Left ventricle myocardium superior (tissue), 1 donor: ENCODE measurements at places on chromosomes 3 and 15. TPM values are rescaled to one million over a fixed set of nuclear protein-coding genes. Genes with fewer than 3 reads are reported as not detected.
A peak's percentile ranks its signal among the peaks of the same experiment; 100 is the strongest.

GRCh38 chr15:75230016-75230343 lies 28.2 kb upstream of the GOLGA6C start:
- DNase-seq, result no peak

GRCh38 chr3:42961633-42962032 lies 17.5 kb upstream of the GASK1A start:
- DNase-seq, result no peak

DNA sequence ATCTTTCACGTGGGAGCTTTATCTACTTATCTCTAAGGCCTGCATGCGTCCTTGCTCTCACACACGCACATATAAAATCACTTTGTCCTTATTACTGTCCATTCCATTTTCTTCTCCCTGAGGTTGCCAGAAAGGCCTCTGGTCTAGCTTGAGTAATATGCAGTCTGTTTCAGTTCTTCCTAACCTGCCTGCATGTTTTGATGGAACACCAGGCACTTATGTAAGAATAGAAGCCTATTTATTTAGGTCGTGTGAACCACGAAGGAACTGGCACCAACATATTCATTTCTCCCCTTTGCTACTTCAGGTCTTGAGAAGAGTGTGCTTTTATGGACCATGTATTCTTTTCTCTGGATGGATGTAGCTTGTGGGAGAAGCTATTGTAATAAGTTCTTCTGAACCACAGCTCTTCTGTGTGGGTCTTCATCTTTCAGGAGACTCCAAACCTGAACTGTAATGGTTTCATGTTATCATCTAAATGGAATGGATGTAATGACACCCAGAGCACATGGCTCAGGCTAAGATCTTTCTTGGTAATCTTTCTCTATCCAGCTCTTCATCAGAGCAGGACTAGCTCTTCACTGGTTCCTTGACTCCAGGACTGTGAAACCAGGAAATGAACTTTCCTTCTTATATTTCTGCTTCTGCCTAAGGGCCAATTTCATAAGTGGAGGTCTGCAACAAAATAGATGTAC lies 53.8 kb downstream of the UBE2E2 start:
- DNase-seq, result no peak

DNA sequence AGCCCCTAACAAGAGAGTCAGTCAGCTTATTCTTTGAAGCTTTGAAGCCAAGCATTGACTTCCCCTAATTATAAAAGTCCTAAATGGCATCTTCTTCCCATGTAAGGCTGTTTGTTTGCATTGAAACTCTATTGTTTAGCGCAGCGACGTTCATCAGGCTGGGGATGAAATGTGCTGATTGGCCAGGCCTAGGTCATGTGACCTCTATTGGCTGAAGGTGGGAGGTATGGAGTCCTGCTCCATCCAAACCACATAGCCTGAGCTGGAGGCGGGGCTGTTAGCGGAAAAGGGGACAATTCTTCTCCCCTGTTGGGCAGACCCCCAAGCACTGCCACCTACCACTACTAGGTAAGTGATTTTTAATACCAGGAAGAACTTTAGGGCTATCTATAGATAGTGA lies 145.3 kb upstream of the PRR23C start:
- no peak for DNase-seq

DNA sequence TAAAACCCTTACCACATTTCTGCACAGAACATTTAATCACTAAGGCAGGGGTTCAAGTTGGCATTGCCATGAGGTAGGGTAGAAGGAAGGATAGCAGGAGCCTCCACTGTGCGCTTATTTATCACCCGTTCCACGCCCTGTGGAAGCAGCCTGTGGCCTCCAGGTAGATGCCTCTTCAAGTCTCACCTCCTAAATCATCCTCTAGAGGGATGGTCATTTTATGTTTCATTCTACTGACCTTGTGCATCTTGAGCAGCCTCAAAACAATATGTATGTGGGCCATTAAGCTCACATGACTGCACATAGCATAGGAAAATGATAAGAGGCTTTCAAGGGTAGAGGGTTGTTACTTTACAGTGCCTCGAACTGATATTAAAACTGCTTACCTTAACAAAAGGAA lies 546.2 kb downstream of the GRM7 start:
- DNase-seq, result no peak

DNA sequence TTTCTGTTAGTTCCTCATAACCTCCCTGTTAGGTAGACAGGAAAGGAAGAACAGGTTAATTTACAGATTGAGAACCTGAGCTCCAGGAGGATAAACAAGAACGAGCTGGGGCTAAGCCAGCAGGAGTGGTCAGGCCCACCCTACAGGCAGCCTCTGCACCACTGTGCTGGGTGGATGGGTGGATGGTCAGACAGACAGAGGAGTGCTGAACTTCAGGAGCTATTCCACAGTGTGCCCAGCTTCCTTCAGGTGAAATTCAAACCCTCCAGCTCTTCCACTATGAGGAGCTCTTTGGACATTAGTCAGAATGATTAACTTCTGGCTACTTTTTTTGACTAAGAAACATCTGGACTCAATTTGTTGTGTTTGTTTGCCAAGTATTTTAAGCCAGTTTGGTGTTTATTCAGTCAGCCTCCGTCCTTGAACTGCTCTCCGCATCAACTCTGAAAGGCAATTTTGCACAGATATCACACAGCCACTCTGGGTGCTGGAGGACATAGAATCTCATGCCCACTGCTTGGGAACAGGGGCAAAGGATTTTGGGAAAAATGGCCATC lies 361.9 kb downstream of the CLSTN2 start:
- DNase-seq, result no peak

DNA sequence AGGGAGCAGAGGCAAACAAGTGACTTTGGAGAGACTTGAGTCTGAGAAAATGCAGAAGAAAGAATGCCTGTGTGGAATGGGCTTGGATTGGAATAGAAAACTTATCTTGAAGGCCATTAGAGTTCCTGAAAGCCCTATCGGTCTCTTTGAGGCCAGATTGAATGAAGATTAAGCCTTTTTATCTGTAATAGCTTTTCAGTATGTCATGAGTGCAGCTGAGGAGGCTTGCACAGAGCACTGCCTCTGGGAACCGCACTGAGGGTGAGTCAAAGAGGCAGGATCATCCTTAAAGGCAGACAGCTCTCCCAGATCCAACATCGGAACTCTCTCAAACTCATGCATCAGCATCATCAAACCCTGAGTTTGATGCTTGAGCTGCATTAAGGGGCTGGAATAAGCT lies 515.2 kb downstream of the NTRK3 start:
- no peak for DNase-seq

GRCh38 chr3:178129109-178129508 lies 407.1 kb upstream of the KCNMB2 start:
- DNase-seq, result no peak

DNA sequence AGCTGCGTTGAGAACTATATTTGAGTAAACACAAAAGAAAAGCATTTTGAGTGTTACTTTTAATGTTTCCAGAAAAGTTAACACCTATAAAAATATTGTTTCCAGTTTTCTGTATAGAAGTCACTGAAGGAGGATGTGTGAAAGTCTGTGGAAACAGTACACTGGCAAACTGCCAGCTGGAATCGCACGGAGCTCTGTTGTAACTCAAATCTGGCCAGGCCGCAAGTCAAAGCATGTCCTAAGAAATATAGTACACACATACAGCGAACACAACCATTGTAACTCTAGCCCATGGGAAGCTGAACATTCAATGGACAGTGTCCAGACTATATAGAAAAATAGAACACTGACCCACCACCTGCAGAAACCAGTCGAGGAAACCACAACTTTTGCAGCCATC lies 657.2 kb downstream of the FHIT start:
- peak; percentile 82 for DNase-seq

DNA sequence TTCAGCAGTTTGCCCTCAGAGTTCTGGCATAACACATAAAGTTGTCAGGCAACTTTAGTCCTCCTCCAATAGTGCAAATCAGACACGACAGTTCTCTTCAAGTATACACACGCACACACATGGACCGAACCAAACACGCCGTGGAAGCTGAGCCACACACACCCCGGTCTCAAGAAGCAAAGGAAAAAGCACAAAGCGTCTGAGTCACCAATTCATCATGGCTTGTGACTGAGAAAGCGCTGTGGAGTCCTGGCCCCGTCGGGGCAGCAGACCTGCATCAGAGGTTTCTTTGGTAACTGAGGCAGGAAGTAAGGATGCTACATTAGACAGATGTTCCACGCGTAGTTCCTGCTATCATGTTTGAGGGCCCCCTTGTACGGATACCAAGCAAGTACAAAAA lies 85.7 kb downstream of the VGLL4 start:
- no peak for DNase-seq

DNA sequence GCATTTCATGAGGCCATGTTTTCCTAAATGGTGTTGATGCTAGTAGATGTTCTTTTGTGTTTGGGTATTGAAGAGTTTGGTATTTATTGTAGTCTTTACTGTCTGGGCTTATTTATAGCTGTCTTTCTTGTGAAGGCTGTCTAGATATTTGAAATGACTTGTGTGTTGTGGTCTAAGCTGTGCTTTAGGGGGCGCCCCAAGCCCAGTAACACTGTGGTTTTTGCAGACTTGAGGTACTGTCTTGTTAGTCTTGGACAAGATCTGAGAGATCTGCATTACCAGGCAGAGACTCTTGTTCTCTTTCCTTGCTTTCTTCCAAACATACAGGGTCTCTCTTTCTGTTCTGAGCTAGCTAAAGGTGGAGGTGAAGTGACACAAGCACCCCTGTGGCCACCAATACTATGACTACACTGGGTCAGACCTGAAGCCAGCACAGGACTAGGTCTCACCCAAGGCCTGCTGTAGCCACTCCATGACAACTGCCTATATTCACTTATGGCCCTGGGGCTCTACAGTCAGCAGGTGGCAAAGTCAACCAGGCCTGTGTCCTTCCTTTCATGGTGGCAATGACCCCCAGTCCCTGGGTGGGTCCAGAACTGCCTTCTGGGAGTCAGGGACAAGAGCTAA lies 152.1 kb upstream of the TBC1D5 start:
- DNase-seq, result no peak

The NDUFB5 gene
- total RNA-seq, result 363 TPM

DNA sequence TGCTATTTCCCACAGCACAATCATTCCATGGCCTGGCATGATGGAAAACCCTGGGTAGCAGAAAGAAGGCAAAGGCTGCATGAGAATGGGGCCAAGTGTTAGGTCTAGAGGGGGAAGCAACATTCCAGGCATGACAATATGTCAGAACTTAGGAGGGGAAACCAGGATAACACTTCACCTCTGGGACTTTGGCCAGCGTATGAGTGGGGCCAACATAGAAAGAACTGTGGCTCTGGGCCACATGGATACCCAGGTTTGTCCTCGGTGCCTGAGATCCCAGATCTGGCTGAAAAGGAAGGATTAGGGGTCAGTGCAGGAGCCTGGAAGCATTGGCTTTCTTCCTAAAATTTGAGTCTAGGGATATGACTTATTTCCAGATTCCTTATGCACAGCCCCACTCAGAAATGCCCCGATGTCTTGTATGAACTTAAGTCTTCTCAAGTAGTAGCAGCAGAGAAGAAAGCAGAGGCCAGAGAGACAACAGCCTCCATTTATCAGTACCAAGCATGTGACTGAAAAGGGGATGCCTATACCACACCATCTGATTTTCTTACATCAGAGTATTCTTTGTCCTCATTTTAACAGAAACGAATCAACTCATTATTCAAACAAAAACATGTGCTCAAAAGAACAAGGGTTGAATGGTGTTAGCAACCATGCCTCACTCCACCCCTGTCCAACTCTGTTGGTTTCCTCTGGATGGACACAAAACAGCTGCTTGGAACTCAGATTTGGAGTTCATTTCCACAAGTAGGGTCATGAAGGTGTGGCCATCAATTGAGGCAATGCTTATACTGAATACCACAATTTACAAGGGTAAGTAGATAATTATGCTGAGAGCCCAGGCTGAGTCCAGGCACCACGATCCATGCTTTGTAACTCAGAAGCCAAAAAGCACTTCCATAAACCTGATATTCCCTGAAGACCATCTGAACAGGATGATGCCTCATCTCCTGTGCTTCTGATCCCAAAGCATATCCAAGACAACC lies 43.7 kb upstream of the NDUFB4 start:
- DNase-seq, result peak; percentile 64

DNA sequence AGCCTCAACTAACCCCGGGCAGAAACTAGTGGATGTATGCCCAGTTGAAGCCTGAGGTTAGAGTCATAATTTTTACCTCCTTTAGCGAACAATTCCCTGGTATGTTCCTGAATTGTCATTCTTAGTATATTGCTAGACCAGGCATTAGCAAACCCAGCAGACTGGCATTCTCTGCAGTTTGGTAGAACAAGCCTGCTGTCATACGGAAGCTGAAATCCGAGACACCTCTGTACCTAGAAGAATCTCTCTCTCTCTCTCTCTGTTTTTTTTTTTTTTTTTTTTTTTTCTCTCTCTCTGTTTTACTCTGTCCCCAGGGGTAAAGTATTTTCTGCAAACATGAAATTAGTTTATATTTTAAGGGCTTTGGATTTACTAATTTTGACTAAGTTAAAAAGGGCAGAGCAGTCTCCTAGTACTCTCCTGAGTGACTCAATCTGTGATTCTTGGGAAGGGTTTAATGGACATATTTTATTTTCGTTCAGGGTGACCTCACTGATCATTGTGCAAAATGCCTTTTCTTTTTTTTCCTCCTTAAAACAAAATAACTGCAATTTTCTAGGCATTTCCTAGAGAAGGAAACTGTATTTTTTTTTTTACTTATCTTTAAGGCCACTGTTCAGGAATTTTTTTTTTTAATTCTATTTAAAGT lies 133.6 kb upstream of the ICE2 start:
- DNase-seq, result no peak

- DNase-seq, result no peak
Measured at GRCh38 chr3:184737063-184737462, 25.2 kb upstream of the MAGEF1 start.

The ASB14 gene
- 14.1 TPM for total RNA-seq

The CCDC50 gene
- total RNA-seq, result 55.2 TPM

- DNase-seq, result no peak
Measured at GRCh38 chr3:129795186-129796010, 98.1 kb downstream of the TMCC1 start.

The SLC4A7 gene
- total RNA-seq, result 19.2 TPM

GRCh38 chr15:59026207-59026606 lies 38.7 kb downstream of the RNF111 start:
- no peak for DNase-seq

DNA sequence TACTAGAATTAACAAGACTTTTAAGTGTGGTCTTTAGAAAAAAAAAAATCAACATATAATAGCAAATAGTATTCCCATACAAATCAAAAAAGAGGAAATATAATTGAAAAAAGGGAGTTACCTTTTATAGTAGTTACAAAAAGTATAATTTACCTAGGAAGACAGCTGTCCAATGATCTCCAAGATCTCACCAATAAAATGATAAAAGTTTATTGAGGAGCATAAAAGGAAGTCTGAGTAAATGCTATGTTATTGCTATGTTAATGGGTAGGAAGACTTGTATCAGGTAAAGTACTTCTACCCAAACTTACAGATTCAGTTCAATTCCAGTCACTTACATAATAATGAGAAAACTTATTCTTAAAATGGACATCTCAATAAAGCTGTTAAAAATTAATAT lies 379.0 kb upstream of the TPM1 start:
- DNase-seq, result no peak
